ENCODE measurements at places on chromosomes 1 and 21.

GRCh38 chr1:216896146-216896545 is 172.9 kb upstream of the ESRRG start:
- DNase-seq = no peak

DNA sequence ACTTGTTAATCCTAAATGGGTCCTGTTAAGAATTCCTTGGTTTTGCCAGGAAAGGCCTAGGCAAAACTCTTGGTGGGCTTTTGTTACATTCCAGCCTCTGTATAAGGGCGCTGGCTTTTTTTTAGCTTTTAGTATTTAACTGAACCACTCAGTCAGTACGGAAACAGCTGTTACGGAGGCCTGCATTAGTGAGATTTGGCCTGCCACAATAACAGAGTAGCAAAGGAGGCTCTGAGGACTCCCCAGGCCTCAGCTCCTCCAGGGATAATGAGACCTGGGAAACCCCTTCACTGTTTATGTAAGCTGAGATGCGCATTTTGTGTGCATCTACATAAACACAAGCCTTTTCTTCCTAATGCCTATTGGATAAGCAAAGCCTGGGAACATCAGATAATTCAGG is 210.2 kb downstream of the APP start:
- DNase-seq = no peak

GRCh38 chr1:23864801-23865542 is 3.1 kb downstream of the FUCA1 start:
- DNase-seq = no peak

GRCh38 chr1:161350671-161351070 is 17.0 kb downstream of the CFAP126 start:
- no peak for DNase-seq

- no peak for DNase-seq
These were observed 130.4 kb downstream of the AK5 start for GRCh38 chr1:77412069-77412819.

GRCh38 chr1:62823556-62823955 is 39.6 kb downstream of the ATG4C start:
- no peak for DNase-seq

- DNase-seq = no peak
These were observed 59.0 kb upstream of the IFFO2 start for GRCh38 chr1:19015476-19015875.

DNA sequence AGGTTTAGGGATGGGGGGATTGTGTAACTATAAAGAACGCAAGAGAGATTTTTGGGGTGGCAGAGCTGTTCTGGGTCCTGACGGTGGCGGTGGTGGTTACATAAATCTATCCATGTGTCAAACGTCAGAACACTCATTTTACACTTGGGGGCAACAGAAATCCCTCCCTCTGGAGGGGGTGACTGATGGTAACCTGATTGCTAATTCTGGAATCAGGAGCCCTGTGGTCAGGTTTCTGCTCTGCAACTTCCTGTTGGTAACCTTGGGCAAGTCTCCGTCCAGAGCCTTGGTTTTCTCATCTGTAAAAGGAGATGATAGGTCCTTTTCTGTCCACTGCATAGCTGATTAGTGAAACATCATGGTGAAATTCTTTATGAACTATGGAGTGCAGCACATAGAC is 40.9 kb downstream of the ALPL start:
- DNase-seq = no peak
